Upper lobe of left lung (tissue), 6 donors: ENCODE measurements at places on chromosomes 1 and 21. TPM values are rescaled to one million over a fixed set of nuclear protein-coding genes. Genes with fewer than 3 reads are reported as not detected.

SERTAD4 gene
- 4.7 TPM for total RNA-seq

OR10K1 gene
- total RNA-seq = not detected

PYHIN1 gene
- 14.2 TPM for total RNA-seq

CNIH3 gene
- total RNA-seq = 3.7 TPM

CYP4Z1 gene
- 7.7 TPM for total RNA-seq

AMY2A gene
- total RNA-seq = 0.77 TPM

RAP1GAP gene
- 33.4 TPM for total RNA-seq

GSTM4 gene
- total RNA-seq = 27.9 TPM

PARK7 gene
- 52.4 TPM for total RNA-seq

CLCA4 gene
- total RNA-seq = not detected

DNA sequence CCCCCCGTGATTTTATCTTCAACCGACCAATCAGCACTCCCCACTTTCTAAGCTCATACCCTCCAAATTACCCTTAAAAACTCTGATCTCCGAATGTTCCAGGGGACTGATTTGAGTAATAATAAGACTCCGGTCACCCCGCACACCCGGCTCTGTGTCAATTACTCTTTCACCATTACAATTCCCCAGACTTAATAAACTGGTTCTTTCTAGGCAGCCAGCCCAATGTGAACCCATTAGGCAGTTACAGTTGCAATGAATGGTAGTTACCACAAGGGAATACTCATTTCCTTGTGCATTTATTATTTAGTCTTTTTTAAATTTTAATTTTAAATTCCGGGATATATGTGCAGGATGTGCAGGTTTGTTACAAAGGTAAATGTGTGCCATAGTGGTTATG lies 177.9 kb downstream of the HFM1 start:
- H3K4me3 ChIP-seq = no peak overlapping the region
- no peak overlapping the region for H3K27ac ChIP-seq
- H3K27me3 ChIP-seq = no peaks in the 10 kb centered on the region
- no peaks in the 10 kb centered on the region for H3K36me3 ChIP-seq

- peak; percentile 61 for DNase-seq
- H3K4me3 ChIP-seq = no peak overlapping the region
- H3K27me3 ChIP-seq = no peaks in the 10 kb centered on the region
Observed at GRCh38 chr21:46128106-46128932, 27.1 kb downstream of the FTCD start.

DNA sequence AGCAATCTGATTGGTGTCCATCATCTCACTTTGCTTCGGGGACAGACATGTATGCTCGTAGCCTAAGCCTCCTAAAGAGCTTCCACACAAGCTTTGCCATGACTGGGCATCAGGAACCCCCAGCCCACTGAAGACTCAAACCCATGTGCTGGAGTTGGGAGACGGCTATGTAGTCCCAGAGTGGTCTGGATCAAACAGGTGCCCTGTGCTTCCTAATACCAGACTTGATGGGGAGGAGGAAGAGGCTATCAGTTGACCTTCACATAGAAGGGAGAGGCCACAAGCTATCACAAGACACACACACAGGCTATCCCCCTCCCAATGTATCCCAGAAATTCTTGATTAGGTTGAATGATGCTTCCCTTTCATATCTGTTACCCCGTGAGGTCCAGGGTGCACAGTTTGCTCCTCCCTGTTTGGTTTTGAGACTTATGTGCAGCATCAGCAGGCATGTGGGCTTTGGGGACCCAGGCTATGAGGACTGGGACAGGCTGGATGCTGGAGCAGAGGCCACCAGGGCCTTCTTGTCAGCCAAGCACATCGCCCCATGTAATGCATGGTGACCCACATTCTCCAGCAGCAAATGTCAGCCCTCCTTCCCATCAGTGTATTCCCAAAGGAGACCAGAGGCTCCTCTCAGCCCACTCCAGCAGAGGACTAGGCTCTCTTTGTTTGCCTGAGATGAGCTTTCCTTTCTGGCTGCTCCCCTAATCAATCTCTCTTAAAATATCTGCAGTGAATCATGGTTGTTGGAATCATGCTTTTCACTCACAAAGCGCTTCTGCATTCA lies 159.8 kb downstream of the GRIK3 start:
- no peak overlapping the region for H3K4me3 ChIP-seq
- DNase-seq = no peak
- H3K4me1 ChIP-seq = no peaks in the 10 kb centered on the region
- H3K27me3 ChIP-seq = no peaks in the 10 kb centered on the region

GRCh38 chr1:39573097-39573465 lies 3.5 kb downstream of the PABPC4 start:
- no peak for DNase-seq
- peaks cover 19% of the 10 kb centered on the region for H3K4me1 ChIP-seq
- peaks cover 44% of the 10 kb centered on the region for H3K36me3 ChIP-seq
- peak overlapping the region; percentile 90 for H3K4me3 ChIP-seq

- no peaks in the 10 kb centered on the region for H3K27me3 ChIP-seq
- no peak overlapping the region for H3K4me3 ChIP-seq
- DNase-seq = no peak
- H3K4me1 ChIP-seq = peaks cover 7% of the 10 kb centered on the region
Observed at GRCh38 chr1:225745273-225745672, 32.4 kb upstream of the SRP9 start.

DNA sequence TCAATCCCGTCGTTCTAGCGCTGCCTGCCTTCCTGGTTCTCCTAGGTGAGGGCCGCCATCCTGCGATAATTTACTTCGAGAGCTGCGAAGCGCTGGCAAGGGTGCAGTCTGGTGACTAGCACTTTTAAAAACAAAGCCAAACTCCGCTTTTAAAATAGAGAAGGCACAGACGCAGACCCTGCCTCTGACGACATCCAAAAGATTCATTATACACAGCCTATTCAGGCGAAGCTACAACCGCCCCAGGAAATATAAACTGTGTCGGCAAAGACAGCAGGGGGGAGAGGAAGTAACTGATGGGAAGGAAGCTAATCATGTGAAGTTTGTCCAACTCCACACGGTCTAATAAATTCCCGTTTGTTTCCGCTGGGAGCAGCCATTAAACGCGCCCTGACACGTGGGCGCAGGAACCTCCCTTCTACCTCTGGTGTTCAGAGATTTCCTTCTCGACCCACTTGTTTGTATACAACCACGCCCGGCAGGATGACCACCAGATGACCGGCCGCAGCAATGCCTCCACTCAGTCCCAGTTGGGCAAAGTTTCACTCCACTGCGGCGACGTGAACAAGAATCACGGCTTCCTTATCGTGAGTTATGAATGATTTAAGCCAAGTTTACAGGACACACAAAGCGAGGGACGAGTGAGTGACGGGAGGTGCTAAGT lies 1.3 kb downstream of the GNG12 start:
- peak; percentile 56 for DNase-seq
- H3K4me1 ChIP-seq = peaks cover 14% of the 10 kb centered on the region
- no peaks in the 10 kb centered on the region for H3K36me3 ChIP-seq
- H3K4me3 ChIP-seq = peak overlapping the region; percentile 66

DNA sequence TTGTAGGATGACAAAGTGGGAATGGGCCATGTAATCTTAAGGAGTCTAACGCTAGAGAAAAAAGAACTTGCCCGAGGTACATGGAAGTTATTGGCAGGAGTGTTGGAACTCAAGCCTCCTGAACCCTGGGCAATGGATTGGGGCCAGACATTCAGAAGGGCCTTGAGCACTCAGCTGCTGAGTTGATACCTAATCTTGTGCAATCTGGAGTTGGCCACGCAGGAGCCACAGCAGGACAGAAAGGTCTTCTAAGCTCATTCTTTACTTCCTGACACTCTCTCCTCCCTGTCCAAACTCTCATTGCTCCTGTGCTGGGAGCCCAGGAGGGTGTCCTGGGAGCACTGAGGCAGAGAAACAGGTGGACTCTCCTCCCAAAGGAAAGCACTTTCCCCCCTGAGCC lies 25.1 kb upstream of the CSF1 start:
- H3K36me3 ChIP-seq = no peaks in the 10 kb centered on the region
- DNase-seq = peak; percentile 56
- no peaks in the 10 kb centered on the region for H3K27me3 ChIP-seq
- H3K4me1 ChIP-seq = peaks cover 35% of the 10 kb centered on the region
- no peak overlapping the region for H3K4me3 ChIP-seq
- peak overlapping the region; percentile 74 for H3K27ac ChIP-seq

DNA sequence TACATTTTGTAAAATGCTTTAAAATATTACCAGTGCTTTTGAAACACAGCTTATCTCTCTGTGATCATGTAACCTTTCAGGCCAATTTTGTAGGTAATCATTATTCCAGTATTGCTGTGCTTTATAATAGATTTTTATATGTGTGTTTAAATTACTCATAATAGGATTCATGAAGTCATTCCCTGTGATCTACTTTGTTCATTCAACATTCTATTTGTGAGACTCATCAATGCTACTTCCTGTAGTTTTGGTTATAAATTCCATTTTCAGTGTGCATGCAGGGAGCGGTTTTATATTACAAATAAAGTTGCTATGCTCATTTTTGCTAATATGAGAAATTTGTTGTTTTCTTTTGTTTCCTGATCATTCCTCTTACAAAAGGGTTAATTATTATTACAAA lies 4.1 kb upstream of the OR2M5 start:
- no peaks in the 10 kb centered on the region for H3K4me1 ChIP-seq
- DNase-seq = no peak
- H3K36me3 ChIP-seq = no peaks in the 10 kb centered on the region
- H3K4me3 ChIP-seq = no peak overlapping the region

- H3K27me3 ChIP-seq = no peaks in the 10 kb centered on the region
- no peaks in the 10 kb centered on the region for H3K36me3 ChIP-seq
- no peaks in the 10 kb centered on the region for H3K4me1 ChIP-seq
- no peak for DNase-seq
- H3K4me3 ChIP-seq = no peak overlapping the region
Observed at GRCh38 chr1:46254668-46255067, 7.1 kb downstream of the RAD54L start.

- H3K4me1 ChIP-seq = no peaks in the 10 kb centered on the region
- H3K4me3 ChIP-seq = no peak overlapping the region
- no peaks in the 10 kb centered on the region for H3K27me3 ChIP-seq
- H3K27ac ChIP-seq = no peak overlapping the region
Observed at GRCh38 chr21:20783611-20784010, 214.6 kb upstream of the NCAM2 start.

DNA sequence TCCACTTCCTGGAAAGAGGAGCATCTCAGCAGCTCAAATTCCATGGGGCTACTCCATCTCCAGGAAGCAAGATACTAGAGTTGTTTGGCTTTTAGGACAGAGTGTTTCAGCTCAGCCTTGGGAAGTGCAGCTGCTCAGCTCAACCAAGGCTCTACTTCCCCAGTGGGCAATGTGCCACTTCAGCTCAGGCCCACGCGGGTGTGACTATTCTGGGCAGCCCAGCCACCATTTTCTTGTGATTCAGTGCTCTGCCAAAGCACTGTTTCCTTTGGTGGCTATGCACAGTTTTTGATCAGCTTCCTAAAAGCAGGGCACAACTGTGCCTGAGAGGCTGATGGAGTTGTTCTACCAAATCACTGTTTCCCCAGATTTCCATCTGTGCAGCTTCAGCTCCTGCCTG lies 1104.9 kb upstream of the TMPRSS15 start:
- no peaks in the 10 kb centered on the region for H3K4me1 ChIP-seq
- H3K4me3 ChIP-seq = no peak overlapping the region
- no peak overlapping the region for H3K27ac ChIP-seq

GRCh38 chr21:33234635-33235520 lies 5.1 kb downstream of the IFNAR2 start:
- H3K36me3 ChIP-seq = no peaks in the 10 kb centered on the region
- no peak overlapping the region for H3K27ac ChIP-seq
- DNase-seq = no peak
- peaks cover 28% of the 10 kb centered on the region for H3K4me1 ChIP-seq

- H3K36me3 ChIP-seq = no peaks in the 10 kb centered on the region
- H3K4me1 ChIP-seq = no peaks in the 10 kb centered on the region
- H3K27me3 ChIP-seq = no peaks in the 10 kb centered on the region
Observed at GRCh38 chr1:243970077-243970476, 81.0 kb upstream of the ZBTB18 start.

- no peak for DNase-seq
- H3K4me1 ChIP-seq = peaks cover 28% of the 10 kb centered on the region
- H3K36me3 ChIP-seq = no peaks in the 10 kb centered on the region
- no peak overlapping the region for H3K4me3 ChIP-seq
- H3K27ac ChIP-seq = no peak overlapping the region
- no peaks in the 10 kb centered on the region for H3K27me3 ChIP-seq
Observed at GRCh38 chr1:20729155-20729931, 3.2 kb downstream of the SH2D5 start.

- no peaks in the 10 kb centered on the region for H3K27me3 ChIP-seq
- H3K27ac ChIP-seq = peak overlapping the region; percentile 96
- H3K36me3 ChIP-seq = no peaks in the 10 kb centered on the region
- H3K4me1 ChIP-seq = peaks cover 21% of the 10 kb centered on the region
Observed at GRCh38 chr1:201983380-201983805, 945 bp downstream of the RNPEP start.

GRCh38 chr1:3568815-3569435 lies 42.4 kb downstream of the MEGF6 start:
- peaks cover 4% of the 10 kb centered on the region for H3K4me1 ChIP-seq
- no peak for DNase-seq
- no peaks in the 10 kb centered on the region for H3K27me3 ChIP-seq
- H3K36me3 ChIP-seq = no peaks in the 10 kb centered on the region
- H3K4me3 ChIP-seq = no peak overlapping the region
- H3K27ac ChIP-seq = no peak overlapping the region

DNA sequence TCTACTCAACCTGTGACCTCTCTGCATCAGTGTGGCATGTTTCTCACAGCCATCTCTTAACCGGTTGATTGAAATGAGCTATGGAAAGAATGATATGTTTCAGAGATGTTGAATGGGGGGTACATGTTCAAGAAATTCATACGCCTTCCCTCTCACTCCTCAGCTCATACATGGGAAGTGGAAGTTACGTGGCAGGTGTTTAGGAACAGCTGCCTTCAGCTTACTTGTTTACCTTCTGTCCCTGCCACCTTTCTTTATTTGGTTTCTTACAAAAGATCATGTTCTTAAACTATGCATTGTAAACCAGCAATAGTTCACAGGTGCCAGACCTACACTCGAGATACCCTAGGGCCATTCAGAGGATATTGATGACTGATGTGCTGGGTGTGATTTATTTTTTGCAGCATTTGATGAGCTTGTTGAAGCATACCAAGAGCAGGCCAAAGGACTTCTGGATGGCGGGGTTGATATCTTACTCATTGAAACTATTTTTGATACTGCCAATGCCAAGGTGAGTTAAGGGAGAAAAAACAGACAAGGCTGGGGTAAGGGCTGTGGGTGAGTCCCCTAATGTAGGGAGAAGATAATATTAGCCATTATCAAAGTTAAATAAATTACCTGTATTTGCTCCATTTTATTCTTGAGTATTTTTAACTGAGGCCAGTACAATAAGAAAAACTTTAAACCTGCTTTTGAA lies 17.4 kb downstream of the MTR start:
- peaks cover 15% of the 10 kb centered on the region for H3K36me3 ChIP-seq
- no peaks in the 10 kb centered on the region for H3K27me3 ChIP-seq
- no peak overlapping the region for H3K27ac ChIP-seq
- H3K4me3 ChIP-seq = no peak overlapping the region
- peaks cover 17% of the 10 kb centered on the region for H3K4me1 ChIP-seq

DNA sequence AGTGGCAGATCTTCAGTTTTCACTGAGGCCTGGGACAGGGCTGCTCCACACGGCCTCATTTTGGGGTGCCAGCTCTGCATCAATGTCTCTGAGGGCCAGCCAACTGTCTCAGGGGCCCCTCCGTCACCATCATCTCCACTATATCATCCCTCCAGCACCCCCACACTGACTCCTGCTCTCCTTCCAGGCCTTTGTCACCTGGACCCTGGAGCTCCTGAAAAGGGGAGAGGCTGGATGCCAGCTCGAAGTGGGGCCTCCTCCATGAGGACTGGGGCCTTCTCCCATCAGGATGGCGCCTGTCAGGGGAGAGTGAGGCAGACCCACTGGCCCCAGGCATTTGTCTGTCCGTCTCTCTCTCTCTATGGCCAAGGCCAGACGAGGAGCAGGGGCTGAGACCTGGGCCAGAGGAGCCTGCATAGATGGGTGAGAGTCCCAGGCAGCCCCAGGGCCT lies 44.7 kb upstream of the LRP8 start:
- no peak overlapping the region for H3K27ac ChIP-seq
- DNase-seq = peak; percentile 8
- no peak overlapping the region for H3K4me3 ChIP-seq
- no peaks in the 10 kb centered on the region for H3K4me1 ChIP-seq
